ENCODE measurements at places on chromosomes 5 and 9.

GRCh38 chr5:1246711-1247431 is 21.7 kb downstream of the SLC6A18 start:
- no peak for DNase-seq

- no peak for DNase-seq
Measured at GRCh38 chr5:172315587-172316493, 32.3 kb upstream of the UBTD2 start.

DNA sequence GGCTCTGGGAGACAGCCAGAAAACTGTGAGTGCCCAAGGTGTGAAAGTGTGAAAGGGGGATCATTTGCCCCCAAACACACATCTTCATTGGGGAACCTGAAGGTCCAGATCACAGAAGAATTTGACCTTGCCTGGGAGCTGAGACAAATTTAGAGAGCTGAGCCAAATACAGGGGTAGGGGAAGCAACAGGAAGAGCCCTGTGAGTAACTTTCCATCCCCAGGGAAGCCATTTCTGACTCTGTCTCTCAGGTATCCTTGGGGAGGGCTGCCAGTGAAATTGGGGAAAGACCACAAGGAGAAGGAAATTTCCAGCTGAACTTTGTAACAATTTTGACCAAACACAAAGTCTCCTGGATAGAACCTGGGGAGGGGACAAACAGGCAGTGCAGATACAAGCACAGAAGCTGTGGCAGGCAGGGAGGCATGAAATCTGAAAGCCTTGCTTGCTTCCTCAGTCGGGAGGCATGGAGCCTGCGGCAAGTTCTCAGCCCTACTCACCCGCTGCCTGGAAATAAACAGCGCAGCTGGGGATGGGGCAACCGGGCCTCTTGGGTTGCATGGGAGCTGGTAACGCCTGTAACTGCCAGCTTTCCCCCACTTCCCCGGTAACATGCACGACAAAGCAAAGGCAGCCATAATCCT is 31.5 kb upstream of the ZCCHC9 start:
- DNase-seq, result no peak

DNA sequence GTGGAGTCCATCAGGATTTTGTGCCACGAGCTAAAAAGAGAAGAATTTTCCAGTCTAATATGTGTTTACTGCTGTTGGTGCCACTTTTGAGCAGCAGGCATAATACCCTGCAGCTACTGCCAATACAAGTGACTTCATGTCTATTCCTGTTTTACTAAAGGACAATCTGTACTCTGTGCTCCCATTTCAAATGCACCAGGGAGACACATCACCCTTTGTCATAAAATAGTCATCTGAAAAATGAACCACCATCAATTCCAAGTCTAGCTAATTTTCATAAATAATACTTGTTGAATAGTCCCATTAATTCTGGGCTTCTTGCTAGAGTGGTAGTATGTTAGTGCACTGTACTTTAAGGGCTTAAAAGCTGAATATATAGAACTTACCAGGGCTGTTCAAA is 8.9 kb upstream of the PKD2L2 start:
- DNase-seq, result no peak

GRCh38 chr5:99814321-99815063 is 720.7 kb upstream of the FAM174A start:
- no peak for DNase-seq

DNA sequence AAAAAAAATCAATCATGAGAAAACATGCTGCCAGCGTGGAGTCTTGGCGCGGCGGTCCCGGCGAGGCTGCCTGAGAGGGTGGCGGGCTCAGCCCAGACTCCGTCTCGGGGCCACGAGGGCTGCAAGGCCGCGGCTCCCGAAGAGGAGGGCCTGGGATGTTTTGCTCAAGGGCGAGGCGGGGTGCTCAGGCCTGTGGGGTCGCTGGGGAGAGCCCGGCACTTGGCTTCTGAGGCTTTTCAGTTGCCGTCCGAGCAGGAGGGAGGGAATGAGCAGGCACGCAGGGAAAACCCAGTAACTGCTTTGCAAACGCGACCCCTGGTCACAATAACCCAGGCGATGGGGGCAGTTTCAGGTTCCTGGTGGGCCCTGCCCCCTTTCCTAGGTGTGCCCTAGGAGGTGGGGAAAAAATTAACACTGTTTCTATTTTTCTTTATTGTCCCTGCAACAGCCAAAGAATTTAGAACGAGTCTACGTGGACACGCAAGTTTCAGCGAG is 3.2 kb upstream of the IRX2 start:
- no peak for DNase-seq

DNA sequence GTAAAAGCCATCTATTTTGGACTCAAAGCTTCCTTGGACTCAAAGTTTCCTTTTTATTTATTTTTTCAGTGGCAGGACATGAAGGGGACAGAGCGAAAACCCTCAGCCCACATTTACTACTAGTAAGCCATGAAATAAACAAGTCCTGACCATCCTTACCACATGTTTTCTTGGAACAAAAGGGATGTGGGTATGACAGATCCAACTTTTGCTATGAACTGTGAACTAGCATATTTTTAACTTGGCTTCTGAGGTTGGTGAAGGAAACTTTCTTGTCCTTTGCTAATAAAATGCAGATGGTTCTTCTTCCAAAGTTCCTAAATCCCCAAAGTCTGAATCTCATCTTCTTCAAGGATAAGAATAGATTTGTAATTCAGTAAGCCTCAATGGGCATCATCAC is 122.7 kb upstream of the TNC start:
- DNase-seq, result no peak

GRCh38 chr5:109907731-109908130 is 218.0 kb downstream of the MAN2A1 start:
- DNase-seq, result no peak

- no peak for DNase-seq
Measured at GRCh38 chr9:16598316-16598715, 272.2 kb downstream of the BNC2 start.
